GM13976 (cell line): ENCODE measurements at places on chromosomes 16 and 17.

DNA sequence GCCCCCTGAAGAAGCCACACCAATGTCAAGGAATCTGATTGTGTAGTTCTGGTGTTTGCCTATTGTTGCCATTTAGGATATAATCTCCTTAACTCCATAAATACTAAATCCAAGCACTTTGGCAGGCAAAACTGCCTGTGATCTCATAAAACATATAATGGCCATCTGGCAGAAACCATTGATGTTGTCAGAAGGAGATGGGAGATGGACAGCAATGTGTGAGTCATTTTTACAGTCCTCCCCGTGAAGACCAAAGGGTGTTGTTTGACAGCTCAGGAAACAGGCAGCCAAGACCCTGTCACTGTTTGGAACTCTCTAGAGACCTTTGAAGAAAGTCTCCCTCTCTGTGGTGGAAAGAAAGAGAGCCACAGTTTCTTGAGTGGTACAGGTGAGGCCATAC, 454.1 kb downstream of the HS3ST3B1 start:
- no peak for DNase-seq

DNA sequence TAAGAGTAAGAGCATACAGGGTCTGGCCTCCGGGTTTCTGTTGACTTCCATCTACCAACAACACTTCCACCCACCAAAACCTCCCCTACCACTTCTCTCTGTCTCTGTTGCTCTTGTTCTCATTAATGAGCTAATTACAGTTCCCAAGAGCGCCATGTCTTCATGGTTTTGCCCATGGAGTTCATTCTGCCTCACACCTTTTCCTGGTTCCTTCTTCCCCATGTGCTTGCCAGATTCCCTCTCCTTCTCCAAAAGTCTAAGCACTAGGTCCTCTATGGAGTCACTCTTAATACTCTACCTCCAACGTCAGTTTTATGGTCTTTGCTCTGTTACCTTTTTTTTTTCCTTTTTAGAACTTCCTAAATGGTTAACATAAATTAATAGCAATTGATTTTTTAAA, 92.8 kb downstream of the MYO1D start:
- no peak for DNase-seq

DNA sequence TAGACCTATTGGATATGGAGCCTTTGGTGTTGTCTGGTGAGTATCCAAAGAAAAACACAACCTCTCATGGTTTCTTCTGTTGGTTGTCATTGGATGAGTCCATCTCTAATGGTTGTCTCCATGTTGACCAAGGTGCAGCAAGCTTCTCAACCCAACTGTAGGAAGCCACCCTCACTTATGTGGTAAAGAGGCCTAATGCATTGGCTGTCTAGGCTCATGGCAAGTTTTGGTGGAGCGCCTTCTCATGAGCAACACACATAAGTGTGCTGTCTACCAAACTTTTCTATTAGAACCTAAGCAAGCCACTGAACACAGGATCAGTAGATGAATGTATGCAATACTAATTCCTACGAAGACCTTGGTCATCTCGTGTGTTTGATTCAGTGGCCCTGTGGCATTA, 819 bp downstream of the NLK start:
- no peak for DNase-seq

- no peak for DNase-seq
These were observed 163.8 kb upstream of the TBX2 start for GRCh38 chr17:61235827-61236197.

DNA sequence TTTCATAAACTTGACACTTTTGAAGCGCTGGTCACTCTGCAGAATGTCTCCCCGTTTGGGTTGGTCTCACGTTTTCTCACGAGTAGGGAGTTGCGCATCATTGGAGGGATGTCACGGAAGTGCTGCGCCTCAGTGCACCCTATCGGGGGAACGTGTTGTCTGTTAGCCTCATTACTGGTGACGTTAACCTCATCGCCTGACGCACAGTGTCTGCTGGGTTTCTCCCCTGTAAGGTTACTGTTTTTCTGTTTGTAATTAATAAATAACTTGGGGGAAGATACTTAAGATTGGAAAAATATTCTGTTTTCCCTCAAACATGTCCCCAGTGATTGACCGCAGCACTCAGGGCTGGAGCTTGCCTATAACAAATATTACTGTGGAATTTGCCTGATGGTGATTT, 26.7 kb downstream of the VAC14 start:
- DNase-seq = no peak

GRCh38 chr16:71474864-71475263, 12.8 kb upstream of the ZNF23 start:
- DNase-seq = no peak

DNA sequence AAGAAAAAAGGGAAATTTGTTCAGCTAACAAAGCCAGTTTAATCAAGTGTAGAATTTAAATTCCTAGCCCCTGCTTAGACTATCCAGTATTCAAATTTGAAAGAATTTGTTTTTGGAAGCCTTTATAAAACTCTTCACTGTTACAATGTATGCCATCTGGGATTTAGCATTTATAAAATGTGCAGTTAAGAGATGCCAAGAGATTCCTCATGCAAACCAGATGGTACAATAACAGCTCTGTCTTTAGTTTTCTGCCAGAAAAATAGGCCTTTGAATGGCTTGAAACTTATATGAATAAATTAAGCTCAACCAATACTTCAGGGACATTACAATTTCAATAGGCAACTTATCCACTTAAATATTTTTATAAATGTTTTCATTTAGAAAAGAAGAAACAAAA, 6.8 kb upstream of the ANKS4B start:
- DNase-seq = no peak
